Stimulated activated CD8-positive, alpha-beta memory T cell treated with anti-CD3 and anti-CD28 coated beads, Interleukin-4, amount 100 ng/mL, for 1 hour (primary cell): ENCODE measurements at places on chromosomes 6 and 20.

GRCh38 chr6:1079525-1079924, 232.4 kb upstream of the FOXQ1 start:
- no peak for DNase-seq

GRCh38 chr6:31086788-31087440, 25.5 kb downstream of the C6orf15 start:
- DNase-seq, result no peak

GRCh38 chr6:89221129-89221528, 4.0 kb upstream of the GABRR1 start:
- no peak for DNase-seq

DNA sequence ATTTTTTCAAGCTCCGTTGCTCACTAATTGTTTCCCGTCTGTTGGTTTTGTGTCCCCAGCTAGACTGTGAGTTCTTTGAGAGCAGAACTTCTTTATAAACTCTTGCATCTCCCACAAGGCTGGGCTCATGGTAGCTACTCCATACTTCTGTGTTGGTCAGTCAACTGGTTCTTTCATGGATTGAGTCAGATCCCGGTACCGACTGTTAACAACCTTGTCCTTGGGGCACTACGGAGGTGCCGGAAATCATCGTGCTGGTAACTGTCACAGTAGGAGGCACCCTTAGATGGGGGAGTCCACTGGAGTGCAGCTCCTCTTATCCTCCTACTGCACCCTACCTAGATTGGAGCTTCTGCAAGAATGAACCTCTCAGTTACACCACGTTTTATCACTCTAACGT, 8.6 kb upstream of the STX16 start:
- DNase-seq, result no peak

DNA sequence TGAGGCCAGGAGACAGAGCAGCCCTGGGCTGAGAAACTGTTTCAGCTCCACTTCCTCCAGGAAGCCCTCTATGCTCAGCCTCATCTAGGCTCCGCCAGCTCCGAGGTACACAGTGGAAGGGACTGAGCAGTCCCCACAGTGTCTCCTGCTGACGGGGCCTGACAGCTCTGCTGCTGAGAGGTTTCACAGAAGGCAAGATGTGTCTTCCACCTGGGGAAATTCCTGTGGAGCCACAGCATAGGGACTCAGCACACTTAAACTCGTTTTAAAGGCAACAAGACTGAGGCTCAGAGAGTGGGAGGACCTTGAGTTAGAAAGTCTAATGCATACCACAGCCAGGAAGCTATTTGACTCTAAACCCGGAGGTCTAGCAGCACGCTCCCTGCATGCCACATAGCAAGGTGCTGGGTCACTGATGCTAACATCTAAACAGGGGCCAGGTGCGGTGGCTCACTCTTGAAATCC, 6.8 kb downstream of the ADA start:
- no peak for DNase-seq

GRCh38 chr20:62595491-62595890, 46.8 kb upstream of the SLCO4A1 start:
- no peak for DNase-seq

DNA sequence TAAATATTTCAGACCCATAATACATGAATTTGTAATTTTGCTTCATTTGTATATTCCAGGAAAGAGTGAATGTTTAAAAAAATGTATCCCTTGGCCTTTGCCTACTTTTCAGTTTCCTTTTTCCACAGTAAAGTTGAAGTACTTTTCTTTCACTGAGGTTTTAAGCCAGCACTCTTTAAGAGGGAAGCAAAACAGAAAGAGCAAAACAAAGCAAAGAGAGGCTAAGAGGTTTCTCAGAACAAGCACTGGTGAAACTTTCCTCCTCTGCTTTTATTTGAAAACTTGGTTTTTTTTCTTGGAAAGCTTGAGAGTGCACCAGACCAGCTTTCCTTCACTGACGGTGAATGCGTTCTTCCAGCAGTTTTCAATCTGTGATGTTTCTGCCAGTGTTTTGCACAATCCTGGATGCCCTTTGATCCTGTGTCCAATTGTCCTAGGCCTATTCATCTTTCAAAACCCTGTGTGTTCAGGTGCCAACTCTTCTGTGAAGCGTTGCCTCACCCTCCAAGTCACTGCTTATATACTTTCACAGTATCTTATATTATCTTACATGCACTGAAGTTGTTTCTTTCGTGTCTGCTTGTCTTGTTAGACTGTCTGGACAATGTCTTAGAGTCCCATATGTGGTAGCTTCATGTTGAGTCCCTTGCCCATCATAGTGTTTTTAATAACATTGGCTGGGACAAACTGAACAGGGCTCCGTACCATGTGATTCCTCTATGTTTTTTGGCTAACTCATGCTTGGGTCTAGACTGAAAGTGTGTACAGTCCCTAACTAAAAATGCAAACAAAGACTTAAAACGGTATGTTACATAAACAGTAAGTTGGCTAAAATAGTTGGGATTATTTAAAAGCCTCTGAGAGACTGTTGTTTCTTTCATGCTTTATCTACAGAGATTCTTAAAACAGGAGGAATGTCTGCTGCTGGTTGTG, 1.9 kb downstream of the RNF217 start:
- DNase-seq, result no peak

- no peak for DNase-seq
These were observed 628.8 kb upstream of the CITED2 start for GRCh38 chr6:140003217-140003616.

GRCh38 chr6:128532136-128532535, 11.7 kb upstream of the PTPRK start:
- DNase-seq, result no peak

GRCh38 chr6:159357211-159357915, 188.2 kb downstream of the FNDC1 start:
- DNase-seq, result no peak

- no peak for DNase-seq
These were observed 584.2 kb upstream of the MMS22L start for GRCh38 chr6:97867177-97867576.

- DNase-seq, result no peak
These were observed 239.6 kb downstream of the LRFN2 start for GRCh38 chr6:40347571-40348011.

DNA sequence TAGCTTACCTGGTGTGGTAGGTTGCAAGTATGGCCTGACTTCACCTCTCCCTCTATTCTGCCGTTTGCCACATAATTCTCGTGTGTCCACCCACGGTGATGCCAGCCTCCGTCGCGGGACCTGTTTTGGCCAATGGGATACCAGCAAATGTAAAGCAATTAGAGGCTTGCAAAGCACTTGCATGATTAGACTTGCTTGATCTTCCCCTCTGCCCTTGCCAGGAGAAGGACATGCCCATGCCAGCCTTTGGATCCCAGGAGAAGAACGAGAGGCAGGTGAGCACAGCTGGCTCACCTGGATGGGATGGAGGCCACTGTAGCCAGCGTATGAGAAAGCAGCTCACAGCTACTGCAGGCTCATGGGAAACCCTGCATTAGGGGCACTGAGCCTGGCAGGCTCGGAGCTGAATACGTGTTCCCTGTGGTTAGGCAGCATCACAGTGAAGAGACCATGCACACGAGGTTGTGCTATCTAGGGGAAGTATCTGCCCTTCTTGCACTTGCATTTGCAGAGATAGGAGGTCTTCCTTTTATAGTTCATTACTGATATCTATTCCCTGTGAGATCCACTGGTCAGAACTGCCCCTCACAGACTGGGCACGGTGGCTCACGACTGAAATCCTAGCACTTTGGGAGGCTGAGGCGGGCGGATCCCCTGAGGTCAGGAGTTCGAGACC, 62.4 kb downstream of the TMEM242 start:
- DNase-seq, result no peak

- no peak for DNase-seq
These were observed 22.9 kb downstream of the SYTL3 start for GRCh38 chr6:158672726-158673125.

DNA sequence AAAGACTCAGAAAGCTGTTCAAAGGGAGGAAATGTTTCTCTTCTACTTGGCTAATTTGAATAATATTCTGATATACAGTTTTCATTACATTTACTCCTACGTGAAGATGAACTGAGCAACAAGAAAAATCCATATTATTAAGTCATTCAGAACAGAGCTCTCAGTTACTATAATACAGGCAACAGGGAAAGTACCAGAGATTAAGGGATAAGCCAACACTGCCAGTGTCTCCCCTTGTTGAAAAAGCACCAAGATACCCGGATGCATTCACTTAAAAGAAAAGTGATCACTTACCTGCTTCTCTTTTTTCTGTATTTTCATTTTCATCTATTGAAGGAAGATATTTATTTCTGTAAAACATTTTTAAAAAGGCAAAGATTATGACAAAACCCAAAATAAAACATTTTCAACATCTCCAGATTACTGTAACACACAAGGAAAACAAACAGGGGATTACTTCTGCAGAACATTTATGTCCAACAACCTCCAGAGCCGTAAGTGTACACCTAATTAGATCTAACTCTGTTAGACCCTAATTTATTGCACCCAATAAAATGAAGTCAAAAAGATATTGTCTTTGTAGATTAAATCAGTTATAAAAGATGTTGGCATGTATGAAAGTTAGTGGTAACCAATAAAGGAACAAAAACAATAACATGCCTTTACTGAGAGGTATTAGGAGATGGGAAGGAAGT, 67.0 kb downstream of the CHD6 start:
- DNase-seq, result no peak

DNA sequence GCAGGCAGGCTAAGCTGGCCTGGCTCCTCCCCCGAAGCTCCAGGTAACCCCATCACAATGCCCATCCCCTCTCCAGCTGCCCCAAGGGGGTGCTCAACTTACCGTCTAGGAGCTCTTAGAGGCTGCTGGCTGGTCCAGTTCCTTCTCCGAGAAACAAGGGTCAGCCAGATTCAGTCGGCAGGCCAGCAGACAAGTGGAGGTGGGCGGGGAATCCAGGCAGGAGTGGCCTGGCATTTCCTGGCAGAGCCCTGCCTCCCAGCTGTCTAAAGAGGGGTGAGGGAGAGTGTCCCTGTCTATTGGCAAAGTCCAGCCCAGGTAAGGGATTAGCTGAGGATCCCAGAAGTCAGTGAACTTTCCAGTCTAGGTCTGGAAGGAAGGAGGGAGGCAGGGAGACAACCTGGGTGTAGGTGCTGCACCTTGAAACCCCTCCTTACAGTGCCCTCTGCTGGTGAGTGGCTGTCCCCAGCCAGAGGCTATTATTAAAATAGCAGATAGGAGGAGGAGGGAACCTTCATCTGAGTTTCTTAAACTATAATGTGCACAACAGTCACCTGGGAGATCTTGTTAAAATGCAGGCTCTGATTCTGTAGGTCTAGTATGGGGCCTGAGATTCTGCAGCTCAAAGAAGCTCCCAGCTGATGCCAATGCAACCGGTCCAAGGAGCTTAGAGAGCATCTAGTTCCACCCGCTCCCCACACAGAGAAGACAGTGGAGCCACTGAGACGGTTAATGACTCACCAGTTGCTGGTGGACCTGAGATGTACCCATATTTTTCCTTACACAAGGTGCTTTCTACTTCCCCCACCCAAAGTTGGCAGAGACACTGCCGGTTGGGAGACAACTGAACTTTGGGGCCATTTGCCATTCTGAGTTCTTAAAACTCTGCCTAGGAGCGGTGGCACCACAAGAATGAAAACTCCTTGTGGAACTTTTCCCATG, at the start of gene UNC5CL:
Gene UNC5CL, minus strand, starts transcription at position 162 of the 939 bp plus-strand sequence. CDS start 4,147 bp downstream, outside the sequence.
- DNase-seq, result no peak

GRCh38 chr20:63274381-63275228, 2.0 kb downstream of the ARFGAP1 start:
- DNase-seq, result no peak

- DNase-seq, result no peak
These were observed 137.2 kb downstream of the FARS2 start for GRCh38 chr6:5398530-5398929.

- DNase-seq, result no peak
These were observed 19.3 kb downstream of the COL9A3 start for GRCh38 chr20:62835931-62836861.

DNA sequence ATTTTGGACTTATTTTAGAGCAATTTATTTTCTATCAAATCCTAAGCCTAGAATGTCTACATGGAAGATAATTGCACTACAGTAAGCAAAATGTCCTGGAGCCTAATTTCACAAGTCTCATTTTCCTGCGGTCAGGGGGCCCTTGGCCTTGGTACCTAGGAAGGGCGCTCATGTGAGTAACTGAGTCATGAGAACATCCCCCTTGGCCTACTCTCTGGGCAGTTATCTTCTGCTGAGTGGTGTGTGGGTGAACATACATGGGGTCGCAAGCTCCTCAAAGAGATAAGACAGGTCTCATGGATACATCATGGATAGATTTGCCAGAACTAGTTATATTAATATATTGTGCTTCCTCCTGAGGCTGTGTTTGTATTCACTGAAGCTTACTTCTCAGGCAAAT, 211.2 kb upstream of the MARCKS start:
- DNase-seq, result no peak

- peak; percentile 27 for DNase-seq
These were observed 40.1 kb upstream of the AKIRIN2 start for GRCh38 chr6:87742106-87742505.

- no peak for DNase-seq
These were observed 111.2 kb downstream of the CDK19 start for GRCh38 chr6:110703906-110704594.

DNA sequence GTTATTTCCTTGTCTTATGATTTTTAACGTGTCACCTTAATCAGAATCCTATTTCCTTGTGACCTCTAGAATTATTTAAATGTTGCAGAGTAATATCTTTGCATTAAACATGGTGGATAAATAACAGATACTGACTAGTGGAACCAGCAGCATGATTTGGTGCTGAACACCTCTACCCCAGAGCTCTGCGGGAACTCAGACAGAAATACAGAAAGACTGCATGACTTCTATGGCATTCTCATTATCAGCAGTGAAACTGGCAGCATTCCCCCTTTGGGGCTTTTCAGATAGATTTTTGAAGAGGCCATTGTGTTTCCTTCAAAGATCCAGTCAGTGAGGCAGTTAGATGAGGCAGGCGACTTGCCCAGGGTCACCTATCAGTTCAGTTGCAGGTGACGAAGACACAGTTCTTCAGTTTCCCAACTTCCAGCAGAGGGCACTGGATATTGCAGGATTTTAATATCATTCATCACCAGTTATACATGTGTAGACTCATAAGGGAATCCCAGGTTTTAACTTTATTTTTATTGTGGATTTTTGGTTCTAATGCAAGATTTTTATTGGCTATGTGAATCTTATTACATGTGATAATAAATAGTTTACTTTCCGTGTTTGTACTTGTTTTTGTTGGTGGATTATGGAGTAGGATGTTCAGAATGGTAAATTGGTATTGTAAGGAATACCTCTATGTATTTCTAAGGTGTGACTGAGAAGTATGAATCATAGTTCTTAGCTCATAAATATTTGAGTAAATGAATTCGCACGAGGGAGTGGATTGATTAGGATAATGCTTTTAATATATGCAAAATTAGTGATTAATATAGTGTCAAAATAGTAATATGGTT, 81.3 kb downstream of the AFDN start:
- DNase-seq, result no peak
